Activated naive CD8-positive, alpha-beta T cell treated with anti-CD3 and anti-CD28 coated beads for 36 hours (primary cell): ENCODE measurements at places on chromosomes 7 and 10. TPM values are rescaled to one million over a fixed set of nuclear protein-coding genes. Genes with fewer than 3 reads are reported as not detected.

GRCh38 chr7:50502001-50502684 lies 52.0 kb upstream of the FIGNL1 start:
- DNase-seq: no peak
- H3K27me3 ChIP-seq: peaks cover 17% of the 10 kb centered on the region
- no peak overlapping the region for H3K27ac ChIP-seq
- peaks cover under 1% of the 10 kb centered on the region for H3K4me1 ChIP-seq
- H3K36me3 ChIP-seq: no peaks in the 10 kb centered on the region
- no peak overlapping the region for H3K4me3 ChIP-seq

DNA sequence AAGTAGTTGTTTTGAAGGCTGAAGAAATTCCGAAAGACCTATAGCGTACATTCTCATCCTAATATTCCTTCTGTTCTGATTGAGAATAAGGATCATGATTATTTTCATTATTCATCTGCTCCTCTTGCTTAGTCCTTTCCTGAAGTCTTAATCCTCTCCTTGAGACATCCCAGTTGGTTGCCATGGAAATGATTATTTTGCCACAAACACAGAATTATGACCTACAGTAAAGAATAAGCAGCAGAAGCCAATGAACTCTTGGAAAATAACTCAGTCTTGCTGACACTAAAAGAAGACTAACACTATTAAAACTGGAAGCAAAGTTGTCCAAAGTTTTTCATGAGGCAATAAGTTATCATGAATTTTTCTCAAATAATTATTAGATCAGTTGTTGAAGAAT lies 47.8 kb upstream of the JAZF1 start:
- H3K4me1 ChIP-seq: no peaks in the 10 kb centered on the region
- H3K4me3 ChIP-seq: no peak overlapping the region

GRCh38 chr7:27079234-27079975 lies 16.4 kb downstream of the HOXA1 start:
- DNase-seq: no peak
- H3K27me3 ChIP-seq: peaks cover 6% of the 10 kb centered on the region
- H3K27ac ChIP-seq: no peak overlapping the region
- H3K36me3 ChIP-seq: no peaks in the 10 kb centered on the region

DNA sequence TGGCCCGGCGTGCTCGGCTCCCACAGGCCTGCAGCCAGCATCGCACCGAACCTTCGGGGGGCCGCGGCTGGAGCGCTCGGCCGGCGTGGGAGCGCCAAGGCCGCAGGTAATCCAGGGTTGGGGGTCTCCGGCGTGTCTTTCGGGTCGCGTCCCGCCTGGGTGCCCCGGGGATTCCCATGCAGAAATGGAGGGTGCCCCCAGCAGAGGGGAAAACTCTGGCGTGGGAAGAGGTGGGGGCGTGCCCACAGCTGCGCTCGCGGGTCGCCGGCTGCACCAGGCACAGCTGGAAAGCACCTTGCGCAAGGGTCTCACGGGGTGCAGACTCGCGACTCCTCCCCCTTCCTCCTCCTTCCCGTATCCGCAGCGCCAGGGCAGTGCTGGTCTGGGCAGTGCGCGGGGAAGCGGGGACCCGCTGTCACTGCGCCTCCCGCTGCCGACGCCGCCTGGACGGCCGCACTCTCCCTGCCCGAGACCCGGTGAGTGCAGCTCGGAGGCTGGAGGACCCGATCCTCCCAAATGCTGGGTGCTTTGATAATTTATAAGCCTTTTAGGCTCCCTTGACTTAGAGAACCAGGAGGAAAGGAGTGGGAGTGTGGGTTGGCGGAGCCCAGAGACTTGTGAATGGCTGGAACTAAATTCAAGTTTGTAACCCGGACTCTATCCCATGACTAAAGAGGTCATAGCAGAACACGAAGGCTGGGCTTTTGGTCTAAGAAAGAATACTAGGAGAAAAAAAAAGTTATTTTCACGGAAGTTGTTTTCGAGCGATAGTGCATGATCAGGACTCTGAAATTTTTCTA lies 489 bp downstream of the MAP3K8 start:
- DNase-seq: peak; percentile 74
- H3K27me3 ChIP-seq: peaks cover 4% of the 10 kb centered on the region
- peaks cover 30% of the 10 kb centered on the region for H3K36me3 ChIP-seq

GRCh38 chr10:46223064-46223480 lies 63.7 kb upstream of the ANTXRL start:
- no peak for DNase-seq
- peak overlapping the region; percentile 17 for H3K27ac ChIP-seq
- peaks cover 4% of the 10 kb centered on the region for H3K36me3 ChIP-seq
- no peaks in the 10 kb centered on the region for H3K27me3 ChIP-seq
- H3K4me1 ChIP-seq: no peaks in the 10 kb centered on the region
- H3K4me3 ChIP-seq: no peak overlapping the region

- no peaks in the 10 kb centered on the region for H3K36me3 ChIP-seq
- no peak overlapping the region for H3K4me3 ChIP-seq
- no peaks in the 10 kb centered on the region for H3K27me3 ChIP-seq
- H3K27ac ChIP-seq: no peak overlapping the region
Measured at GRCh38 chr7:128120976-128121490, 89.8 kb upstream of the LRRC4 start.

DNA sequence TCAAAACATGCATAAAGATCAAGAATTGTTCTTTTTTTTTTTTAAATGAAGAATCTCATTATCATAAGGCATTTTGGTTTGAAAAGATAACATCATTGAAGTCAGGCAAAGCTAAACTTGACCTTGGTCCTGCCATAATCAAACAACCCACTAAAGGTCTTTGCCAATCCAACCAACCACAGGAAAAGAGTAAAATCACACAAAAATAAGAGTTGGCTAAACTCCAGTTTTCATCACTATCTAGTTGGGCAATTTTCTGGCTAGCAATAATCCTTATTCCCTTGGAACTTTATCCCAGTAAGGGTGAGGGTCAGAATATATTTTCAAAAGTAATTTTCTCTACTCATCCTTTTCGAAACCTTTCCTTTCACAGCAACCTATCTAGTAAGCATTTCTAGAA lies 62.4 kb downstream of the HIBADH start:
- H3K4me1 ChIP-seq: no peaks in the 10 kb centered on the region
- no peak overlapping the region for H3K27ac ChIP-seq
- no peak overlapping the region for H3K4me3 ChIP-seq
- no peak for DNase-seq
- no peaks in the 10 kb centered on the region for H3K27me3 ChIP-seq

GRCh38 chr10:128451879-128452278 lies 325.7 kb upstream of the MKI67 start:
- DNase-seq: no peak
- no peak overlapping the region for H3K27ac ChIP-seq
- no peak overlapping the region for H3K4me3 ChIP-seq

GRCh38 chr7:30027740-30028215 lies 434 bp upstream of the PLEKHA8 start:
- no peak for DNase-seq
- peaks cover 24% of the 10 kb centered on the region for H3K4me1 ChIP-seq
- no peak overlapping the region for H3K4me3 ChIP-seq
- no peaks in the 10 kb centered on the region for H3K27me3 ChIP-seq
- H3K36me3 ChIP-seq: peaks cover 6% of the 10 kb centered on the region

The HMX3 gene
- total RNA-seq: 0.19 TPM

GRCh38 chr10:85542152-85542551 lies 824.4 kb downstream of the GRID1 start:
- no peak overlapping the region for H3K4me3 ChIP-seq
- DNase-seq: no peak
- no peak overlapping the region for H3K27ac ChIP-seq
- no peaks in the 10 kb centered on the region for H3K36me3 ChIP-seq
- H3K4me1 ChIP-seq: no peaks in the 10 kb centered on the region

DNA sequence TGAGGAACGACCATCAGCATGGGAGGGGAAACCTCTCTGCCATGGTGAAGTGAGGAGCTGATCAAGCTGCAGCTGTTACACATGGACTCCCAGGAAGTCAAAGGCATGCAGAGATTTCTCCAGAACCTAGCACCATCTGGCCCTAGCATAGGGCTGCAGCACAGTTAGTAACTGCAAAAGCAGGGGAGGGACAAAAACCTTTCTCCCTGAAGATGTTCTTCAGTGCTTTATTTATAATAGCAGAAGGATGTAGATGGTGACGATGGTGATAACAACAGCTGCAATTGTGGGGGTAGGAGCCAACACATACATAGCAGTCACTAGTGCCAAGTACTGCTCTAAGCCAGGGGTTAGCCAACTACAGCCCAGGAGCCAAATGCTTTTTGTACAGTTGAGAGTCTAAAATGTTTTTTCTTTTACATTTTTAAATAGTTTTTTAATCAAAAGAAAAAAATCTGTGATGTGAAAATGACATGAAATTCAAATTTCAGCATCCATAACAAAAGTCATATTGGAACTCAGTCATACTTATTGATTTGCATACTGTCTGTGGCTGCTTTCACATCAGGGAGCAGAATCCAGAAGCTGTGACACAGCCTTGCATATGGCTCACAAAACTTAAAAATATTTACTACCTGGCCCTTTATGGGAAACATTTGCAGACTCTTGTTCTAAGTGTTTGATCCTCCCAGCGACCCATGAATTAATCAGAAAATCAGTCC lies 299.5 kb downstream of the ELMO1 start:
- H3K27me3 ChIP-seq: no peaks in the 10 kb centered on the region
- DNase-seq: no peak
- H3K4me1 ChIP-seq: no peaks in the 10 kb centered on the region
- no peak overlapping the region for H3K4me3 ChIP-seq
- no peak overlapping the region for H3K27ac ChIP-seq

The KIAA1217 gene
- 1.6 TPM for total RNA-seq

The TRPV6 gene
- not detected for total RNA-seq

DNA sequence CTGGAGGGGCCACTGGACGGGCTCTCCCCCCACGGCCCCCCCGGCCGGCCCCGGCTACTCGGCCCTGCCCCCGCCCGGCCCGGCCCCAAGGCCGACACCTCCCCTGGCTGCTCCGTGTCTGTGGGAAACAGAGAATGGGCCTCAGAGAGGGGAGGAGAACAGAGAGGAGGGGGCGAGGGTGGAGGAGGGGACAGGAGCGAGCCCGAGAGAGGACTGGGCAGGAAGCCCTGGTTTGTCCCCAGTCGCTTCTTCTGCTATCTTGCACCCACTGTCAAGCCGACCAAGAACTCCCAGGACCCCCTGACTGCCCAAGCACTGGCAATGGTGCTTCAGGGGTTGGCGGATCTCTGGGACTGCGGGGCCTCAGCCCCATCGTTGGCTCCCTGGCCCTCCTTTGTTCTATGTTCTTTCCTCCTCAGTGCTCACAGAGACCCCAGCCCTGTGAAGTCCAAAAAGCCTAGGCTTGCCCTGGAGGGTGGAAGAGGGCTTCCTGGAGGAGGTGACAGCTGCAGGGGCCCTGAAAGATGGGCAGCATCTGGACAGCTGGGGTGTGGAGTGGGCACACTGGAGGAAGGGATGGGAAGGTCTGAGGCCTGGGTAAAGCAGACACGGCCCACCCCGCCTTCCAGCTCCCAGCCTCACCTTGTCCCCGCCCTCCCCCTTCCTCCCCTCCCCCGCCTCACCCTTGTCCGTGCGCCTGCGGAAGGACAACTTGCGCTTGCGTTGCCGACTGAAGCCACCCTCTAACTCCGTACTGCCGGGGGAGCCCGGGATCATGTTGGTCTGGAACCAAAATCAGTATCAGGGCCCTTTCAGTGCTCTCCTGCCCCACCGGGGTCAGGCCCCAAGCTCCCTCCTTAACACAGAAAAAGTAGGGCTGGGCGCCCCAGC lies 30.1 kb downstream of the KCNH2 start:
- H3K27me3 ChIP-seq: peaks cover 19% of the 10 kb centered on the region
- no peak for DNase-seq
- no peak overlapping the region for H3K4me3 ChIP-seq

The GNAT3 gene
- total RNA-seq: not detected

The HELLS gene
- 149 TPM for total RNA-seq

DNA sequence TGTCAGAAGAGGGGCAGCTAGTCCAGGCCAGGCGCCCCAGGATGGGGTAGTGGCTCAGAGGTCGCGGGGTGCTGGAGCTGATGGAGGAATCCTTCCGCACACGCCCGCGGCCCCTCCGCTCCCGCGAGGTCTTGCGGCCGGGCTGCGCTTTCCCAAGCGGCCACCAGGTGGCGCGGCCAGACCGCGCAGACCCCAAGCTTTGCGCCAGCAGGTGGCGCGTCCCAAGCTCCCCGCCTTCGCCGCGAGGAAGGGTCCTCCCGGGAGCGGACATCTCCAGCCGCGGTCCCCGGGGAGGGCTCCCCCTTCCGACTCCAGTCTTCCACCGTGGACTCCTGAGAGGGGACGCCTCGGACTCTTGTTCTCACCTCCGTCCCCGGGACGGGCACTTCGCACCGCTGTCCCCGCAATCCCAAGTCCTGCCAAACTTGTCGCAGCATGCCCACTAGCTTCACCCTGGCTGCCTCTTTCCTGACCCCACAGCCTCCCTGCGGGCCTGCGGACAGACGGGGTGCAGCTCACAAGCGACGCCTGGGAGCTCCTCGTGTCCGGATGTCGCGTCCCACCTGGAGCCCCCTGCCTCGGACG lies 19.4 kb downstream of the KCNK18 start:
- peaks cover 43% of the 10 kb centered on the region for H3K27me3 ChIP-seq
- no peaks in the 10 kb centered on the region for H3K36me3 ChIP-seq
- peak overlapping the region; percentile 68 for H3K4me3 ChIP-seq
- peaks cover 2% of the 10 kb centered on the region for H3K4me1 ChIP-seq

The FFAR4 gene
- not detected for total RNA-seq

DNA sequence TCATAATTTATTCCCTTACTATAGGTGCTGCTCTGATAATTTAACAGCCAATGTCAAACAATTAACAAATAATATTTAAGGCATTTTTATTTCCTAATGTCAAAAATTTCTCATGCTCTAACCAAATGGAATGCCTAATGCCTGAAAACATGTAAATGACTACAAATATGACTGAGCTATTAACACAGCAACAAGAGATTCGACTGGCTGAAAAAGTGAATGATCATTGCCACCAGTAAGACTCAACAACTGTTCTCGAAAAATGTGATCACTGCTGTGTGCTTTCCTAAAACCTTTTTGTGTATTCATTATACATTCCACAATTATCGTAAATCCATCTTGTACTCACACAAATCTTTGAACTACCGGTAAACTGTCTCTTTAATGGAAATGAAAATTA lies 118.7 kb downstream of the NPY start:
- H3K27me3 ChIP-seq: no peaks in the 10 kb centered on the region
- no peak overlapping the region for H3K4me3 ChIP-seq
- no peak overlapping the region for H3K27ac ChIP-seq
- DNase-seq: no peak
- no peaks in the 10 kb centered on the region for H3K36me3 ChIP-seq

DNA sequence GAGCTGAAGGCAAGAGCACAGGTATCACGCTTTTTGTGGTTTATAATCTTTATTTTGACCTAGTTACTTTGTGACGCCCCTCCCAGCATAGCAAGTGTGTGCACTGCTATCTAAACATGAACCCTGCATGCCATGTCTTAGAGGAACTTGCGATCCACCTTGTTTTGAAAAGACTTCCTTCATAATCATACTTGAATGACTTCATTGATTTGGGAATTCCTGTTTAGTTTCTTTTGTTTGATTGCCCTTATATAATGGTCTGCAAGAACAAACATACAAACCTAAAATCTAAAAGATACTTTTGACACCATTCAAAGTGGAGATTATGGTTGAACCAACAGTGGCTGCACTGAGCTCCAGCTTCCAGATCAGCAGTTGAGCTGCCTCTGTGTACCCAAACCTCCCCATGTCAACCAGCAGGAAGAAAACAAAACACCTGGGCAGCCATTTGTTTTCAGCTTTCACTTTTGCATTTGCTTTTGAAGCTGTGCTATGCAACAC lies 132.6 kb downstream of the CELF2 start:
- H3K4me1 ChIP-seq: peaks cover 97% of the 10 kb centered on the region
- DNase-seq: no peak
- H3K36me3 ChIP-seq: no peaks in the 10 kb centered on the region
- peak overlapping the region; percentile 92 for H3K27ac ChIP-seq
- H3K27me3 ChIP-seq: no peaks in the 10 kb centered on the region
- H3K4me3 ChIP-seq: peak overlapping the region; percentile 73
